WERI-Rb-1 (cell line): ENCODE measurements at places on chromosomes 3 and 15.
A peak's percentile ranks its signal among the peaks of the same experiment; 100 is the strongest.

DNA sequence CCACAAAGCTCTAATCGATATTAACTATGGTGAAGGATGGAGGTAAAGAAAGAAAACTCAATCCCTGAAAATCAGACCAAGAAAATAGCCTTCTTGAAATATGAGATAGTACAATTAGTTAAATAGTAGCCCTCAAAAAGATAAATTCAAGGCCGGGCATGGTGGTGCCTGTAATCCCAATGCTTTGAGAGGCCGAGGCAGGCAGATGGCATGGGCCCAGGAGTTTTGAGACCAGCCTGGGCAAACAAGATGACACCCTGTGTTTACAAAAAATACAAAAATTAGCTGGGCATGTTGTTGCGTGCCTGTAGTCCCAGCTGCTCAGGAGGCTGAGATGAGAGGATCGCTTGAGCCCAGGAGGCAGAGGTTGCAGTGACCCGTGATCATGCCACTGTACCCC is 31.6 kb upstream of the CEP152 start:
- DNase-seq = no peak

GRCh38 chr15:31488437-31489204 is 162.0 kb downstream of the KLF13 start:
- peak; percentile 73 for DNase-seq

DNA sequence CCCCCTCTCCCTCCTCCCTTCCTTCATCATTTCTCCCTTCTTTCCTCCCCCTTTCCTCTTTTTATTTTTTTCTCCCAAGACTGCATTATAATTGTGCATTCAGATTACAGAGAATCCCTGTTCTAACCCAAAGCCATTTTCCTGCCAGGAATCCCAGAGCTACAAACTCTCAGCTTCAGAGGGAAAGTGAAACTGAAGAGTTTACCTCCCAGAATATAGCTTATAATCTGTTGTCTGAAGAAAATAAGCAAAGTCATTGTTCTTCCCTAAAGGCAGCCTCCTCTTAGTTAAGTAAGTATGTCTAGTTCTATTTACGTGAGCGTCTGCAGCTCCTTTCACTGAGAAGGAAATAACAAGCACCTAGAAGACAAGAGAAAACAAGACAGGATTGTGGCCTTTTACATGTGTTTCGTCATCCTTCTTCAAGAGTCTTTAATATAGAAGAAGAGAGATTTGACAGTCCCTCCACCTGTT is 97.2 kb downstream of the CHST2 start:
- no peak for DNase-seq

GRCh38 chr3:56322862-56323261 is 145.4 kb downstream of the ERC2 start:
- no peak for DNase-seq

DNA sequence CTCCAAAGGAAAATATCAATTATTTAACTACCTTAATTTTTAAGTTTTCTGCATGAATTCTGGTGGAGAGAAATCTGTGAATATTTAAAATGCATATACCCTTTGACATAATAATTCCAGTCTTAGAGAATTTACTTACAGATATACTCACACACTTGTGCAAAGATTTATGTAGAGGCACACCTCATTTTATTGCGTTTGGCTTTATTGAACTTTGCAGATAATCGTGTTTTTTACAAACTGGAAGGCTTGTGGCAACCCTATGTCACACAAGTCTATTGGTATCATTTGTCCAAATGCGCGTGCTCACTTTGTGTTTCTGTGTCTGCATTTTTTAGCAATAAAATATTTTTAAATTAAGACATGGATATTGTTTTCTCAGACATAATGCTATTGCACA is 81.5 kb downstream of the SENP2 start:
- no peak for DNase-seq

GRCh38 chr3:111582120-111582474 is 13.0 kb downstream of the ZBED2 start:
- no peak for DNase-seq
